ENCODE measurements at places on chromosomes 7 and 10. TPM values are rescaled to one million over a fixed set of nuclear protein-coding genes. Genes with fewer than 3 reads are reported as not detected.

TMEM229A gene
- not detected for total RNA-seq

DNA sequence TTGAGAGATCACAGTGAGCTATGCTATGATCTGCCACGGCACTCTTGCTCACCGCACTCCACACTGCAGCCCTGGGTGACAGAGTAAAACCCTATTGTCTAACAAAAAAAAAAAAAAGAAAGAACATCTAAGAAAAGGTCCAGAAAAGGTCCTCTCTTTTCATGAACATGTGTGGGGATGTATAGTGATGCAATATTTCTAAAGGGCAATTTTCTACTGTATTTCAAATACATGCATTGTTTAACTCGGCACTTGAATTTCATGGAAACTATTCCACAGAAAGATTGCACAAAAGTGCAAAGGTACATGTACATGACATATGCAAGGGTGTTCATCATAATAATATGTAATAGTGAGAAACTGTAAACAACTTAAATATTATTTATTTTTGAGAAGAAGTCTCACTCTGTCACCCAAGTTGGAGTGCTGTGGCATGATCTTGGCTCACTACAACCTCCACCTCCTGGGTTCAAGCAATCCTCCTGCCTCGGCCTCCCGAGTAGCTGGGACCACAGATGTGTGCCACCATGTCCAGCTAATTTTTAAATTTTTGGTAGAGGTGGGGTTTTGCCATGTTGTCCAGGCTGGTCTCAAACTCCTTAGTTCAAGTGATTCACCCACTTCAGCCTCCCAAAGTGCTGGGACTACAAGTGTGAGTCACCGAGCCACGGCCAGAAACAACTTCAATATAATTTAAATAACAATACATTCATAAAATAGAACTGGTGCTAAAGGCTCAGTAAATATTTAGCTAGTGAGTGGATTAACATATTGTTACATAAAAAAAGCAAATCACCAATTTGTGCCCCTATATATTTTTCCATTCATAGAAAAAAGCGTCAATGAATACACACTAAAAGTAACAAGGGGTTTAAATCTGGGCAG is 1.3 kb upstream of the PPRC1 start:
- no peaks in the 10 kb centered on the region for H3K27me3 ChIP-seq
- H3K27ac ChIP-seq = peak overlapping the region; percentile 98
- no peak overlapping the region for H3K4me3 ChIP-seq
- H3K36me3 ChIP-seq = no peaks in the 10 kb centered on the region
- no peak for DNase-seq

GRCh38 chr10:57867241-57867640 is 400.5 kb downstream of the IPMK start:
- H3K27me3 ChIP-seq = no peaks in the 10 kb centered on the region
- no peaks in the 10 kb centered on the region for H3K36me3 ChIP-seq
- no peak overlapping the region for H3K27ac ChIP-seq
- DNase-seq = no peak
- H3K4me3 ChIP-seq = no peak overlapping the region
- H3K4me1 ChIP-seq = no peaks in the 10 kb centered on the region

- H3K4me1 ChIP-seq = no peaks in the 10 kb centered on the region
- no peaks in the 10 kb centered on the region for H3K27me3 ChIP-seq
- H3K36me3 ChIP-seq = no peaks in the 10 kb centered on the region
- H3K4me3 ChIP-seq = no peak overlapping the region
These were observed 101.2 kb upstream of the MGMT start for GRCh38 chr10:129365767-129366402.

- no peak for DNase-seq
- no peaks in the 10 kb centered on the region for H3K27me3 ChIP-seq
- peaks cover 95% of the 10 kb centered on the region for H3K36me3 ChIP-seq
- H3K4me1 ChIP-seq = no peaks in the 10 kb centered on the region
These were observed 31.3 kb downstream of the KIN start for GRCh38 chr10:7756360-7756992.

- H3K27me3 ChIP-seq = no peaks in the 10 kb centered on the region
- no peak overlapping the region for H3K27ac ChIP-seq
- DNase-seq = peak; percentile 26
- H3K4me1 ChIP-seq = no peaks in the 10 kb centered on the region
- no peak overlapping the region for H3K4me3 ChIP-seq
These were observed 58.3 kb upstream of the DOCK1 start for GRCh38 chr10:126846959-126847358.

DNA sequence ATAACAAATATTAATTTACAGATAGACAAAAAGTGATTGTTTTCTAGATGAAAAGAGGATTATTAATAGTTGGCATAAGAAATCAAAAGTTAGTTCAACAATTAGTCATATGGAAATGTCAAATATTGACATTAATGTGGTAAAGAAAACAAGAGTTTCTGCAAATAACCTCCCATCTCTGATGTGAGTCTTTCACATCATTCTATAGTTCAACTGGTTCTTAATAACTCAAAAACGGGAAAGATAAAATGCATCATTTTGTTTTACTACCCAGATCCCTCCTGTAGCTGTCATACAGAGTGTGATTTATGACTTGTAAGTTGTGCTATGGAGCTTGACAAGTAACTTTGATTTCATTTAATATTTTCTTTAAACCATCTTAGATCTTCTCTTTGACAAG is 594.8 kb downstream of the ZWINT start:
- no peak overlapping the region for H3K27ac ChIP-seq
- DNase-seq = no peak
- no peaks in the 10 kb centered on the region for H3K4me1 ChIP-seq
- H3K4me3 ChIP-seq = no peak overlapping the region
